ENCODE measurements at places on chromosomes 5 and 9. TPM values are rescaled to one million over a fixed set of nuclear protein-coding genes. Genes with fewer than 3 reads are reported as not detected.

PCDHA6 gene
- total RNA-seq: 0.83 TPM

- DNase-seq: no peak
Observed at GRCh38 chr5:171825051-171825450, 39.4 kb downstream of the SMIM23 start.

GRCh38 chr5:177355868-177356168 is 1.9 kb upstream of the RGS14 start:
- DNase-seq: no peak

- DNase-seq: no peak
Observed at GRCh38 chr5:112063856-112064255, 306.9 kb upstream of the NREP start.

DNA sequence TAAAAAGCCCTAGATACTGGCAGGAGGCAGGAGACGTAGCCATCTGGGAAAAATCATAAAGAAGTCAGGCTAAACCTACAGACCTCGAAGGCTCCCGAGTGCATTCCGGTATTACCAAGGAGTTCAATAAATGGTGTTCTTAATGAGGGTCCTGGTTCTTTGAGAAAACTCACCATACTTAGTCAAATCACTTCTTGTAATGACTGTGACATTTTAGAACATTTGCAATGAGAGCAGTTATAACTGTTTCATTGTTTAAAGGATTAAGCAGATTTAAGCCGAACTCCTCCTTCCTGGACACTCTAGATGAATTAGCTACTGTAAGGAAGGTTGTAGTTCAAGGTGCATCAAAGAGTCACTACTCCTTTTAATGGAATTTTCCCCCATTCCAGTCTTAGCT is 67.8 kb downstream of the EFNA5 start:
- DNase-seq: no peak
